ENCODE measurements at places on chromosomes 12 and 14.

DNA sequence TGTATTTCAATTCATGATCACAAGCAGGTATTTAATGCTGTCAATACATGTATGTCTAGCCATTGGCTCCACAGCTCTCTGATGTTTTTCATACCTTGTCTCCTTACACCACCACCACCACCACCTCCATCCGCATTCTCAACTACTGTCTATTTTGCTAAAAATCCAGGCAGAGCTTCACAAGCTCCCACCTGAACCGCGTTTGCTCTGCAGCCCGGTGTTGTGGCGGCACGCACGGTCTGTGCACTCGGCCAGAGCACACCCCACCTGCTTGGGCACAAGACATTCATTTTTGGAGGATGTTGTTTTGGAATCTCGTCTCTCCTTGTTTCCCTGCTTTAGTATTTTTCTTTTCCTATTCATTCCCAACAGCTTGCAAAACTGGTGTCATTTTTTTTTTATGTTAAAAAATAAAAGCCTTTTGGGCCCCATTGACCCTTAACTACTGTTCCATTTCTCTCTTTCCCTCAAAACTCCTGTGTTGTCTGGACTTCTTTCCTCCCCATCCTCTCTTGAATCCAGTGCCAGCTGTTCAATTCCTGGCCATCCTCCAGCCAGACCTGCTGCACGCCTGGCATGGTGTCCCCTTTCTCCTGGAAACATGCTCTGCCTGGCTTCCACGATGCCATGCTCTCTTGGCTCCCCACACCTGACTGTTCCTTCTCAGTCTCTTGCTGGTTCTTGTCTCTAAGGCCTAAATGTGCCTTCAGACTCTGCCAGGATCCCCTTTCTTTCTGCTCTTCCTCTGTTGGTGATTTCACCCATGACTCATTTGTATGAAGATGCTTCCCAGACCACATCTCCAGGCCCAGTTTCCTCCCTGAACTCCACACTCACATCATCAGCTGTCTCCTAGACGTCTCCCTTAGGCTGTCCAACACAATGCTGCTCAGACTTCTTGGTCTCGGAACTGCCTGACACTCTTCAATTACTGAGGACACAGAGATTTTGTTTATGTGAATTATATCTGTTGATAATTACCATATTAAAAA, 37.9 kb downstream of the PIWIL1 start:
- DNase-seq: no peak

DNA sequence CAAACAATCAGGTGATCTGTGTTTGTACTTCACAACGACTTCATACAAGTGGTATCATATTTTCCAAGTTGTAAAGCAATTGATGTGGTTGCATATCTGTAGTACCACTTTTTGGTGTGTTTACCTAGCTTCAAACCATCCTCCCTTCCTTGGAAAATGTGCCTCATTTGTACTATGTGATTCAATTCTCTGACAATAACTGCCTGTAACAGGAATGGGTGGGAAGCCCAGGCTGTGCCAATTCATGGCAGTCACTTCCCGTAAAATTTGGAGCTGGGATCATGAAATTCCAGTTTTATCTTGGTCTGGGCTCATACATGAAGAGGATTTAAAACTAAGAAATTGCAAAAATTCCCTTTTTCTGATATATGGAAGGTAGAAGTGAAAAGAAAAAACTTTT, 250.1 kb downstream of the DIO2 start:
- no peak for DNase-seq

- DNase-seq: no peak
Observed at GRCh38 chr14:104827177-104828055, 26.5 kb downstream of the ZBTB42 start.

DNA sequence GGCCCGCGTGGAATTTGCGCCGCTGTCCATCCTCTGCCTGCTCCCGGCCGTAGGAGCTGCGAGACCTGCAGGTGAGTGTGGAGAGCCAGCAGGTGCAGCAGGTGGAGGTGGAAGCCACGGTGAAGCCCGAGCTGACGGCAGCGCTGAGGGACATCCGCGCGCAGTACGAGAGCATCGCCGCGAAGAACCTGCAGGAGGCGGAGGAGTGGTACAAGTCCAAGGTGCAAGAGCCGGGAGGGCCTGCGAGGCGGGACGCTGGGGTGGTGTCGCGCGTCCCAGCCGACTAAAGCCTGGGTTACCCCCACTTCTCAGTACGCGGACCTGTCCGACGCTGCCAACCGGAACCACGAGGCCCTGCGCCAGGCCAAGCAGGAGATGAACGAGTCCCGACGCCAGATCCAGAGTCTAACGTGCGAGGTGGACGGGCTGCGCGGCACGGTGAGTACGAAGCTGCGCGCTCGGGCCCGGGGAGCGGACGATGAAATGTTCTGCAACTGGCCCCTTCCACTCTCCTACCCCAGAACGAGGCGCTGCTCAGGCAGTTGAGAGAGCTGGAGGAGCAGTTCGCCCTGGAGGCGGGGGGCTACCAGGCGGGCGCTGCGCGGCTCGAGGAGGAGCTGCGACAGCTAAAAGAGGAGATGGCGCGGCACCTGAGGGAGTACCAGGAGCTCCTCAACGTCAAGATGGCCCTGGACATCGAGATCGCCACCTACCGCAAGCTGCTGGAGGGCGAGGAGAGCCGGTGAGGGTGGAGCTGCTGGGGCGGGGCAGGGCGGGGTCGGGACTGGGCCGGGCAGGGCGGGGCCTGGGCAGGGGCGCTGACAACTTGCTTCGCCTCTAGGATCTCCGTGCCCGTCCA, 2.1 kb downstream of the PRPH start:
- no peak for DNase-seq

GRCh38 chr14:37599507-37600368, 4.3 kb downstream of the TTC6 start:
- no peak for DNase-seq

DNA sequence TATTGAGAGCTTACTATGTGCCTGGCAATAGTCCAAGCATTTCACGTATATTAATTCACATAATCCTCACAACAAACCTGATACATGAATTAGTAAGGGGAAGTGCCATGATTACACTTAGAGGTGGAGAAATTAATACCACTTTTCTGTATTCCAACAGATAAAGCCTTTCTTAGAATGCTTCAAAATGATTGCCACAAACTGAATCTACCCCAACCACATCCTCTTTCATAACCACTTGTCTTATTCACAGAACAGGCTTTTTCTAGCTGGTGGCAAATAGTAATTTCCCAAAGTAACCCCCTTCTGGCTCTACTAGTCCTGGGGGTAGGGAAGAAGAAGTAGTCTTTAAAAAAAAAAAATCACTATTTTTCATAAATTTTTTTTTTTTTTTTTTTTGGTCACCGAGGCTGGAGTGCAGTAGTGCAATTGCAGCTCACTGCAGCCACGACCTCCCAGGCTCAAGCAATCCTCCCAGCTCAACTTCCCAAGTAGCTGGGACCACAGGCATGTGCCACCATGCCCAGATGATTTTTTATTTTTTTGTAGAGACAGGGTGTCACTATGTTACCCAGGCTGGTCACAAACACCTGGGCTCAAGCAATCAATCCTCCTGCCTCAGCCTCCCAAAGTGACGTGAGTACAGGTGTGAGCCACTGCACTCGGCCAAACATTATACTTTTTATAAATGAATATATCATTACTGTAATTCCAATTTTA, 59.0 kb upstream of the ARID2 start:
- DNase-seq: no peak
